ENCODE measurements at places on chromosomes 16 and 17.

DNA sequence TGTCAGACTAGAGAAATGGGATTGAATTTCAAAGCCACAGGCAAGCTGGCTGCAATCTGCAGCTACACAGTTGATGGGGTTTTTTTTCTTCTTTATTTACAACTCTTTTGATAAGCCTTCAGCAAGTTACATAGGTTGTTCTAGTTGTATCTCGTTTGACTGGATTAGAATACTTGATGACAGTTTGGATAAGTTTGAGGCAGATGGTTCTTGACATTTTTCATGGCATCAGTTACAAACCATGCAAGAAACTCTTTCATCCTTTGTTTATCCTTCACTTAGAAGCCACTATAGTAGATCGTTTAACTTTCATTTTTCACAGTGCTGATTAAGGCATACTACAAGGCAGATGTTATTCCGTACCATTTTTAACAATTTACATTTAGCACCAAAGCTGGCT is 238.9 kb downstream of the TOX3 start:
- DNase-seq, result no peak

DNA sequence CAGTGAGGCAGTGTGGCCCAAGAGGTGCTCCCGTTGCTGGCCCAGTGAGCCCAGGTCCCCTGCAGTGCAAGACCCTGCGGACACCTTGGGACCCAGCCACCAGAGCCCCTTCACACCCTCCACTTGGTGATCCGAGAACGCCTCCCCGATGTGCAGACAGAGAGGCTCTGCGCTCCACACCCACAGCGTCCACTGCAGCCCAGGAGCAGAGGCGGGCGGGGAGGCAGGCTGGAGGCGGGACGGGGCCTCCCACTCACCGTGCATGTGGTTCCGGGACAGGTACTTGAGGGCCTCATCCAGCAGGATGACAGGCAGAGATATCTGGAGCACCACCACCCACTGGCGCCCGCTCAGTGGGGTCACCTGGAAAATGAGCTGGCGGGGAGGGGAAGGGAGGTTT is 12.1 kb upstream of the P2RX1 start:
- no peak for DNase-seq

- no peak for DNase-seq
These were observed 36.4 kb upstream of the CDH15 start for GRCh38 chr16:89135166-89135565.

- DNase-seq, result no peak
These were observed 443.0 kb upstream of the CCL2 start for GRCh38 chr17:33811984-33812577.

DNA sequence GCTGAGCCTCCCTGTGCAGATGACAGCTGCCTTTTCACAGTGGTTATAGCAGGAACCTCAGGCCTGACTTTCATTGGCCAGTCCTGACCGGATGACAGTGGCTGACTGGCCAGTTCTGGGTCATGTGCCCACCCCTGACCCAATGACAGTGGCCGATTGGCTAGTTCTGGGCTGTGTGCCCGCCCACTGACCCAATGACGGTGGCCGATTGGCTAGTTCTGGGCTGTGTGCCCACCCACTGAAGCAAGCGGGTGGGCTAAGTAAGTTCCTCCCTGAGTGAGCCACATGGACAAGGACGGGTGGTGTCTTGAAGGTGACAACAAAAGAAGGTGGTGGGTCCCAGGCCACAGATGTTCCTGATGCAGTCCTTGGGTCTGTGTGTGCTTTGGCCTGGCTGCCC is 9.5 kb downstream of the DEF8 start:
- peak; percentile 39 for DNase-seq

GRCh38 chr16:22210854-22211253 is 4.8 kb downstream of the EEF2K start:
- DNase-seq, result no peak

- no peak for DNase-seq
These were observed 386.6 kb downstream of the SOX9 start for GRCh38 chr17:72507370-72507769.

DNA sequence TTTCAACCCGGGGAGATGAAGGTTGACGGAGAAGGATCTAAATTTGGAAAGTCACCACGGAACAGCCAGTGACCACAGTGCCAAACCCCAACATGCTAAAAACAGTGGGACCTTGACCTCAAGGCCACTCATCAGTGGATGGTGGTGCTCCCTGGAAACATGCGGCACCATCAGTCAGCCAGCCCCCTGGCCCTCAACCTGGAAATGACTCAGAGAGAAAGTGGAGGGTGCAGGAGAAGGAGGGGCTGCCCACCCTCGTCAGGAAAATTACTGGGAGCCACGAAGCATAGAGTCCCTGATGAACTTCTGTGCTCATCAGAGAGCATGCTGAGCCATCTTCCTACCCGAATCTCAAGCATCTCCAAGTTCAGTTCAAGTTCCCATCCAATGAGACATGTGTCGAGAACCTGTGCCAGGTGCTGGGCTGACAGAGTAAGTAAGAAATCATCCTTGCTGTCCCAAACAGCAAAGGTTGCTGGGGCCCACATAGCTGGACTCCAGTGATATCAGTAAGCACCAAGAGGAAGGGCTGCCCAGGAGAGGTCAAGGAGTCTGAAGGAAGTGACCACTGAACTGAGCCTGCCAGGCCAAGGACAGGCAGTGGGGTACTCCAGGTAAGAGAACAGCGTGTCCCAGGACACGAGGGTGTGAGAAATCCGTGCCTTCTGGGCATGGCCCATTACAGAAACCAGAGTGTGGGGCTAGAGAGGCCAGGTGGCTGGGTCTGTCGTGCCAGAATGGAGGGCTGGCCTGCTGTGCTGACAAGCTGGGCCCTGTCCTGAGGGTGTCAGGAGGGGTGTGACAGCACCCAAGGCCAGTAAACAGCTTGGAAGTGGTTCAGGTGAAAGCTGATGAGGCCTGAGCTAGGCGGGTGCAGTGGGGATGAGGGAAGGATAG is 5.2 kb downstream of the PECAM1 start:
- peak; percentile 76 for DNase-seq

DNA sequence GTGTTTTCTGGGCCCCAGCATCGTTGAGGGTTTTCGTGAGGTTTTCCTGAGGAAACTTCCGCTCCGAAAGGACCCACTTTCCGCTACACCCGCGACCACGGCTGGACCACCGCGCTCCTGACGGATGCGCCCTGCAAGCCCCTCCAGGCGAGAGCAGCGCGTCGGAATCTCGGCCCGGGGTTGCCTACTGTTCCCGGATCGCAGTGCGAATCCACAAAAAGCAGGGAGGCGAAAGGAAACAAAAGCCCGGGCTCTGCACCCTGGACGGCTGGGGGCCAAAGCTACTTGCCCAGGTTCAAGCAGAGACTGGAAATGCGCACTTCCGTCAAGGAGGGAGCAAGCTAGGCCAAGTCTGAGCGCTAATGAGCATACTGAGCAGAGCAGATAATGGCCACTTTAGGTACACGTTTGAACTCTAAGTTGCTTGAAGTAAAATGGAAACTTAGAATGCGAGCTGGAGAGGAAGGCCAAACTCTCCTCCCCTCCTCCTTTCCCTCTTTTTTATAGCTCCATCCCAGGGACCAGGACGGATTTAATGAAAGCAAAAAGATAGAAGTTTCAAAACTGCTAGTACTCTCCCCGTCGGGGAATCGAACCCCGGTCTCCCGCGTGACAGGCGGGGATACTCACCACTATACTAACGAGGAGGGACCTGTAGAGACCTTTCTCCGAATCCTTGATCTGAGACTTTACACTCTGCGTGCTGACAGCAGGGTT is 11.4 kb upstream of the AURKB start:
- DNase-seq, result peak; percentile 58

- DNase-seq, result no peak
These were observed 599.2 kb downstream of the MAF start for GRCh38 chr16:79001156-79001967.

GRCh38 chr17:75614556-75615270 is 18.5 kb upstream of the SMIM5 start:
- no peak for DNase-seq

DNA sequence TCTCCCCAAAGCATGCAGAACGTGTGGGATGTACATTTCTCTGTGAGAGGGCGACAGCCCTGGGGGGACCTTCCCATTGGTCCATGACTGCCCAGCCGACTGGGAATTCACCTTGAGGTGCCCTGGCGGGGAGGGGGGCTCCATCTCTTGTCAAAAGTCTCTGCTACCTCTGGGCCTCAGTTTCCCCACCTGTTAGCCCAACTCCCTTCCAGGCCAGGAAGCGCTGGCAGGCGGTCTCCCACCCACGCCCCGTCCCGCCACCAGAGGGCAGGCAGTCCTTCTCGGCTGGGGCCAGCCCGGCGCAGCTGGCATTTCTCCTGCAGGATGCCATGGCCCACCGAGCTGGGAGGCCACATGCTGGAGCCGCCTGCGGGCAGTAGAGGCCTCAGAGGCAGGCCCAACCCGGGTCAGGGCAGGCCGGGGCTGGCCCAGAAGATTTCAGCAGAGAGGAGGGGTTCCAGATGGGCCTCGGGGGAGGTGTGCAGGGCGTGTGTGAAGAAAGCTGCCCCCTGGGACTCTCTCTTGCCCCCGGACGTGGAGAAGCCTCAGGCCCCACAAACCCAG is 16.6 kb downstream of the CD7 start:
- DNase-seq, result peak; percentile 85

DNA sequence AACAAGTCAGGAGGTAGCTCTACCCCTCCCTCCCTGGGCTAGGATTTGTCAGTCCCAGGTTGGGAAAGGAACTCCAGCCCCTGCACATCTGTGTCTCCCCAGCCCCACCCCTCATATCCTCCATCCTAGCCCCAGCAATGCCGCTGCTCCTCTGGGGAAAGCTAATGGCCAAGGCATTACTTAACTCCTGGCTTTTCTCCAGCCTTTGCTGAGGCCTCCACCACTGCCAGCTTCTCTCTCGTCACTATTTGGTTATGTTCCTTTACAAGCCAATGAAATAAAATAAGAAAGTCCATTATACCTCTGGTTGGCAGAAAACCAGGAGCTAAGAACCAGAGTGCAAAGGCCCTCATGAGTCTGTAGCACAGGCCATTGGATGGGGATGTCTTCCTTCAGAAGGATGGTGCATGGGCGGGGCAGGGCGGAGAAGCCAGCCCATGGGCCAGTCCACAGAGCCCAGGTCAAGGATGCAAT is 171.0 kb downstream of the CCDC182 start:
- peak; percentile 65 for DNase-seq

DNA sequence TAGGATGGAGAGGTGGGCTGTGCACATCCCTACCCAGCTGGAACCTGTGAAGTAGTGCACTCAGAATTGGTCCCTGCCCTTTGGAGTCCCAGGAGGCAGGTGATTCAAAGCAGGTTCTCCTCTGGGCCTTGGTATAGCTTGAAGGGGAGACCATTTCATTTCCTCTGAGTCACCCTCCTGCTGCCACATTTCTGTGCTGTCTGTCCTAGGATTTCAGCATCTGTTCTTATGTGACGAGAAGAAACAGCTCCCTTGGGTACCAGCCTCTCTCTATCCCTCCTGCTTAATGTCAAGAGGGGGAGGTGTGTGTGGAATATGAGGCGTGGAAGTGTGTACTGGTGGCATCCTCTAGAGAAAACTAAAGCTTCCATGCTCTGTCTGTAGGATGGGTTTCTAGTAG is 5.0 kb upstream of the NFE2L1 start:
- no peak for DNase-seq

DNA sequence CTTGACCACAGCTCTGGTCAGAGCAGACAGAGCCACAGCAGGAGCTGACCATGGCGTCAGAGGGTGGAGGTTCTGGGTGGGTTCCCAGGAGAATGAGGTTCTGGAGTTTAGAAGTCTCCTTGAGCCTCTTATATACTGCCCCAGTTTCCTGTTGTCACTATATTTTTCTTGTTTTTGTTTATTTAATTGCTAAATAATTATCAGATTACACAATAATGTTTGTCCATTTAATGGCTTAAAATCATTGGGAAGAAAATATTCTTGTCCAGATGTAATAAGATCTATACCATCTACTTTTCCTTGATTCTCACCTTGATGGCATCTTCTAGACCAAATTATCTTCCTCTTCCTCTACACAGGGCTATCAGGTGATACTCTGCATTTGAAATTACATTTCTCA is at the start of gene KRTAP4-3:
Gene KRTAP4-3, minus strand, starts transcription at position 101 of the 400 bp plus-strand sequence. Its CDS starts 49 bp downstream, at position 52.
- no peak for DNase-seq

GRCh38 chr17:27650836-27651235 is 19.8 kb downstream of the LGALS9 start:
- no peak for DNase-seq

DNA sequence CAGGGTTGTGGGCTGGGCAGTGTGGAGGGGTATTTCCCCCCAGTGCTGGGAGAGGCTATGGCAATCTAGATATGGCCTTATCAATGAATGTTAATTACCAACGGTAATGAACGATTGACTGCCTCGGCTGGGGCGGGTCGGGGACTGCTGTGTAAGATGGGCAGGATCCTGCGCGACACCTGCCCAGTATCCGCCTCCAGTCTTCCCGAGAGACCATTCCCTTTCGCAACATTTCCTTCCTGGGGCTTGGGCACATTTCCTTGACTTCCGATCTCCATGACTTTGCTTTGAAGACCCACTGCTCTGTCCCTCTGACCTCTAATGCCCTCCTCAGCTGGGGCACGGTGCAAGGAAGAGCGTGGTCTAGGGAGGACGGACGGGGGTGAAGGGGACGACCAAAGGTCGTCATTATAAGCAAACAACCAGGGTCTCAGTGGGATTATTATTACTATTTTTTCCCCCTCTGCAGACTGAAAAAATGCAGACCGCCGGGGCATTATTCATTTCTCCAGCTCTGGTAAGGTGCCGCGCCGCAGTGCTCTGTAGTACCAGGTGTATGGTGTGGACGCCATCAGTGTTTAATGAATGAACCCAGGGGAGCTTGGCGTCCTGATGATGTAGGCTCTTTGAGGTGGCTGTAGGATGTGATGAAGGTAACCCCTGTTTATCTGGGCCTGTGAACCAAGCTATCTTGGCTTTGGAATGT is 506 bp downstream of the ATP5MC1 start:
- DNase-seq, result no peak

GRCh38 chr16:67006930-67007658 is 18.7 kb downstream of the CES4A start:
- DNase-seq, result no peak

DNA sequence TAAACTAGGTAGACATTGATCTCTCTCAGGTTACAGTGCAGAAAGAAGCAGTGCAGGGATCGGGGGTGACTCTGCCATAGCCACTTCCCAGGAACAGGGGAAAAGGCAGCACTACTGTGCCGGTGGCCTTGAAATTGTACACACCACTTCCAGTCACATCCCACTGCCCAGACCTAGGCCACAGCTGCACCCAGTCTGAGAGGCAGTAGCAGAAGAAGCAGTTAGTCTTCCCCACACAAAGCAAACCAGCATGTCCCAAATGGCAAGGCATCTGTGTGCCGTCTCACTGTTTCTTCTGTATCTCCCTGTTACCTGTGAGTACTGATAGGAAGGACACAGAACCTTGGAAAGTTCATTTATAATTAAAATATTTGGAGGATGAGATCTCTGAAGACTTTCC is 47.0 kb downstream of the TMC6 start:
- DNase-seq, result no peak

GRCh38 chr17:64306850-64307463 is 43.9 kb upstream of the TEX2 start:
- peak; percentile 76 for DNase-seq

DNA sequence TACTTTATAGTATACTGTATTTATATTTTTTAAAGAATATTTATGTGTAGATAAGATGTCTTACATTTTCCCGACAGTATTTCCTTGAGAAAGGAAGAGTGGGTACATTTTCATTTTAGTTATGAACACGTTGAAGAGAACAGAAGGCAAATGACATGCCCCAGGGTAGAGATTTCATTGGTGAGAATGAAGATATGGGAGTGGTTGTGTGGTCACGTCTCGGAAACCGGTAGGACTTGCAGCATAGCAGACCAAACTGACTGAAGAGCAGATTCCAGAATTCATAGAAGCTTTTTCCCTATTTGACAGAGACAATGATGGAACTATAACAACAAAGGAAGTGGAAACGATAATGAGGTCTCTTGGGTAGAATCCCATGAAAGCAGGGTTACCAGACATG is 71.7 kb downstream of the KCNJ2 start:
- no peak for DNase-seq

GRCh38 chr17:70622368-70623260 is 453.3 kb downstream of the KCNJ2 start:
- DNase-seq, result peak; percentile 40

Data from AG20443 (cell line).